ENCODE measurements at places on chromosomes 3 and 15.

DNA sequence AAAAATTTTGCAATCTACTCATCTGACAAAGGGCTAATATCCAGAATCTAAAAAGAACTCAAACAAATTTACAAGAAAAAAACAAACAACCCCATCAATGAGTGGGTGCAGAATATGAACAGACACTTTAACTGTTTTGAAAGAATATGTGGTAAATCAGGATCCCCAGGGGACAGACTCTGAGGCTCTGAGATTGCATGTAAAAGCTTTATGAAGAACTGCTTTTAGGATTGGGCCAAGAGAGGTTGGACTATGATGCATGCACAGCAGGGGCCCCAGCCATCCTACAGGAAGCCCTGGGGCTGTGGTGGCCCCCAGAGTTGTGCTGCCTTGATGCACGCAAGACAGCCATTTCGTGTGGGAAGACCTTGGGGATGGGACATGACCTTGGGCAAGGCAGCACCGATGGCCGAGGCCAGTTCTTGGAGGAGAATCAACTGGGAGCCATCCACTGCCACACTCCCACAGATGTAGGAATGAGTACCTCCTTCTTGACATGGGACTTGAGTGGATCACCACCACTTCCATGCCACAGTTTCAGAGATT is 298.1 kb upstream of the THBS1 start:
- DNase-seq, result no peak

- DNase-seq, result no peak
These were observed 19.3 kb upstream of the GPX1 start for GRCh38 chr3:49377483-49377882.

GRCh38 chr3:129690406-129690805 is 83.9 kb upstream of the PLXND1 start:
- peak; percentile 40 for DNase-seq

DNA sequence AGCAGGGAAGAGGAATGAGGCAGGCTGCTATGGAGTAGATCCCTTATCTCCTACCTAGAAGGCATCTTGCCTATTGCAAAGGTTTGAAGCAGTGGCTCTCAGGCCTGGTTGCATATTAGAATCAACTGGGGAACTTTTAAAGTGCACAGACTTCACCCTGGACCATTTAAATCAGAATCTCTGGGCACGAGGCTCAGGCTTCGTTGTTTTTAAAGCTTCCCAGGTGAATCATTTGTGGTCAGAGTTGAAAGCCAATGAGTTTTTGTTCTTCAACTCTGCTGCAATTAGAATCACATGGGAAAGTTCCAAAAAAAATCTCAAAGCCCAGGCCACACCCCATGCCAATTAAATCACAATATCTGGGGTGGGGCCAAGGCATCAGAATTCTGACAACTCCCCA is 773.1 kb downstream of the AGBL1 start:
- DNase-seq, result no peak

GRCh38 chr3:69376731-69377130 is 9.2 kb downstream of the FRMD4B start:
- no peak for DNase-seq

DNA sequence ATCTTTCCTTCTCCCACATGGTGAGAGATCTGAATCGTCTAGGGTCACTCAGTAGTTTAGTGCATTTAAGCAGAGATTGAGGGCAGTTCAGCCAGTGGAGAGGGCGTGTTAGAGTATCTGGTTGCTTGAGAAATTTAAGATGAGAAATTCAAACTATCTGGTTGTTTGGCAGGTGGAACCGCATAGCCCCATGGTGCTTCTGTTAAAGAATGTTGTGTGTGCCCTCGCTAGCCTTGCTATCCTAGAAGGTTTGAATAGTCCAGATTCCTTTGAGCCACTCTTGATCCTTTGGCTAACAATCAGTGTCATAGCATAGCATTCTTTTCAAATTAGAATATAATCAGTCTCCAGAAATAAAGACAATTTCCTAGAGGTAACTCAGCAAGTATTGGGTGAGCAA is 32.1 kb downstream of the ABHD17C start:
- no peak for DNase-seq

GRCh38 chr3:63571682-63572081 is 80.8 kb upstream of the SNTN start:
- no peak for DNase-seq

DNA sequence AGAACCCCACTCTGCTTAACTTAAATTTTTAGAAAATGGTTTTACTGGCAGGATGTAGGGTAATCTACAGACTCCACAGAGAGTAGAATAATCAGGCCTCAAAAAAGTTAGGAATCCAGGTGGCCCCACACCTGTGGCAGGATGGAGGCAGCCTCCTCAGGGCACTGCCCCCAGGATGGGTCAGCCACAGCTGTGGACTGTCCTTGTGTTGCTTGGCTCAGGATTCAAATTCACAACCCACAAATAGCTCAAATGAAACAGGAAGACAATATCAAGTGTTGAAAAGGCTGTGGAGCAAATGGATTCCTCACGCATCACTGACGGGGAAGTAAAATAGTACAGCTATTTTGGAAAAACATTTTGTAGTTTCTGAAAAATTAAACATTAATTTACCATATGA is 36.8 kb upstream of the KY start:
- no peak for DNase-seq

- no peak for DNase-seq
These were observed 276.1 kb downstream of the AGBL1 start for GRCh38 chr15:86355801-86356200.

- no peak for DNase-seq
These were observed 4.4 kb upstream of the HHATL start for GRCh38 chr3:42706721-42707619.

DNA sequence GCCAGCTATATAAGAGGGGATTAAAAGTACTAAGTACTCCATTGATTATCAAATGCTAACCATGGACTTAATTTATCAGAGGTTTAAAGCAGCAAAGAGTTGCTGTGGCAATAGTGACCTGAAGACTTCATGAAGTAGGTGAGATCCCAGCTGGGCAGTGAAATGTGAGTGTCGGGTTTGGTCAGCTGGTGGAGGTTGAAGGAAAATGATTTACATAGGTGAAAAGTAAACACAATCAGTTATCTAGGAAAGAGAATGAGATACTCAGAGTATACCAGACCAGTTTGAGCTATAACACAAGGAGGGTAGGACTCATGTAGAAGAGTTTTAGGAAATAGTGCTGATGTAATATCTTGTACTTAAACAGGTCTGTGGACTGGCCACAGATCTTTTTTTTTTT is 16.5 kb upstream of the FBXO22 start:
- no peak for DNase-seq

GRCh38 chr3:53097887-53098286 is 32.3 kb downstream of the RFT1 start:
- no peak for DNase-seq

- no peak for DNase-seq
These were observed 26.1 kb downstream of the KCNMB2 start for GRCh38 chr3:178562143-178562946.

DNA sequence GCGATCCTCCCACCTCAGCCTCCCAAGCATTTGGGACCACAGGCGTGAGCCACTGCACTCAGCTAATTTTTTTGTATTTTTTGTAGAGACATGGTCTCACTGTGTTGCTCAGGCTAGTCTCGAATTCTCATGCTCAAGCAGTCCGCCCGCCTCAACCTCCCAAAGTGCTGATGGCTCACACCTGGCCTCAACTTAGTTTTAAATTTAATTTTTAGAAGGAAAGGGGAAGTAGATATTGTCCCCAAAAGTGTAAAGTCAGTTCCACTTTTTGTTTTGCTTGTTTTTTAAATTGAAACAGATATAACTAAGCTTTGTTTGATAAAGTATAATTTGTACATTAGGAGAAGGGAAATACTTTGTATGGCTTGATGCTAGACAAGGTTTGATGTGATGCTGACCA is 31.3 kb upstream of the NFKBIZ start:
- no peak for DNase-seq

GRCh38 chr3:190044974-190045373 is 75.7 kb downstream of the P3H2 start:
- no peak for DNase-seq

- no peak for DNase-seq
These were observed 56.9 kb upstream of the FLNB start for GRCh38 chr3:57951066-57951882.

DNA sequence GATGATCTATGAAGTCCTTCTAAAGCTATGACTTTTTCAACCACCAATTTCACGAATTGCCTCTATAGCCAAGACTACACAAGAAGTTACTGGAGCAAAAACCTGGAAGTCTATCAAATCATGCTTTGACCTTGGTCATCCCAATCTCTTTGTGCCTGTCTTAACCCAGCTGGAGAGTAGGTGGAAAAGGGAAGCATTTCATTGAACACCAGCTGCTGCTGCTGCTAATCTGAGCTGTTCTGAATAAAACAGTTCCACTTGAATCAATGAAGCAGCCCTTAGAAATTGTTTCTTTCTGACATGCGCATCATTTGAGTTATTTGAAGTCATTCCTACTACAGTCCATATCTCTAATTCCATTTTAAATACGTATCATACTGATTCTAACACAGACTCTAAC is 7.3 kb upstream of the UBE3A start:
- DNase-seq, result no peak

DNA sequence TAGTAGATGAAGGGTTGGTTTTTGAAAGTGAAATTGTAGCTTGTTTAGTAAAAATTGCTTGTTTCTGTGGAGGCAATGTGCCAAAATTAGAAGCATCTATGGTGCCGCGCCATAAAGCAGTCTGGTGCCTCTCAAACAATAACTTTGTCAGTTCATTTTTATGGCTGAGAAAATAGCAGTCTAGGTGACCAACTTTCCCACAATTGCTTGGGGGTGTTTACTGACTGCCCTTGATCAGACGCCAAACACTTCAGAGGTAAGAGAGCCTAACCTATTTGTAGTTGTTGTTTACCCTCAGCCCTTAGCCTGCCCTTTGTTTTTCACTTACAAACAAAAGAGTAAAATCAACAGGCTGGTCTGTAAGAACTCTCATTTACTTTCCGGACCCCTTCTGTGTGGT is 174.5 kb downstream of the FNDC3B start:
- DNase-seq, result peak; percentile 83

- no peak for DNase-seq
These were observed 316.7 kb upstream of the RORA start for GRCh38 chr15:61545763-61546162.

Measured in NCI-H1417 treated with DMSO at 0.1 percent for 48 hours (cell line).